H1 (cell line): ENCODE measurements at places on chromosomes 7 and 10.

GRCh38 chr10:12539350-12540164 lies 190.2 kb downstream of the CAMK1D start:
- DNase-seq, result no peak

DNA sequence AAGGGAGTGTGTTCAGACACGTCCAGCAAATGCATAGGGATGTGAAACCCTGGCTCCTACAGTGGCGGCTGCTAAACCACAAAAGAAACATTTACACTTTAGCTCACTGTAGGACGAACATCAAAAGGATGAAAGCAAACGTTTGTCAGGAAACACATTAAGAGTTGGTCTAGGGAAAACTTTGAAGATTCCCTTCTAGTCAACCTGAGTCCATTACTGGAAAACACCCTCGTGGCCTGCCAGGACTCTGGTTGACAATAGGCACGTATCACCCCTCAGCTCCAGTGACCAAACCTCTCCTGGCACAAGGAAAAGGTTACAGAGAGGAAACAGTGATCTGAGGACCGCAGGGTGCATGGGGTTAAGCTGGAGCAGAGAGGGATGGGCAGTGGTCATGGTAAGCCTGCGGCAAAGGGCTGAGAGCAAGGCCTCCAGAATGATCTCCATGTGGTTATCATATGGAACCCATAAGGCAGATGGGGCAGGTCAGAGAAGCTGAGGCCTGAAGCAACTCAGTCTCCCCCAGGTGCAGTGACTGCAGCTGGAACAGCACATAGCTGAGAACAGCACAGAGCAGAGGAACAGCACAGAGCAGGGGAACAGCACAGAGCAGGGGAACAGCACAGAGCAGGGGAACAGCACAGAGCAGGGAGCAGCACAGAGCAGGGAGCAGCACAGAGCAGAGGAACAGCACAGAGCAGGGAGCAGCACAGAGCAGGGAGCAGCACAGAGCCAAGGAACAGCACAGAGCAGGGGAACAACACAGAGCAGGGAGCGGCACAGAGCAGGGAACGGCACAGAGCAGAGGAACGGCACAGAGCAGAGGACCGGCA lies 49.9 kb downstream of the CHST15 start:
- DNase-seq, result no peak

DNA sequence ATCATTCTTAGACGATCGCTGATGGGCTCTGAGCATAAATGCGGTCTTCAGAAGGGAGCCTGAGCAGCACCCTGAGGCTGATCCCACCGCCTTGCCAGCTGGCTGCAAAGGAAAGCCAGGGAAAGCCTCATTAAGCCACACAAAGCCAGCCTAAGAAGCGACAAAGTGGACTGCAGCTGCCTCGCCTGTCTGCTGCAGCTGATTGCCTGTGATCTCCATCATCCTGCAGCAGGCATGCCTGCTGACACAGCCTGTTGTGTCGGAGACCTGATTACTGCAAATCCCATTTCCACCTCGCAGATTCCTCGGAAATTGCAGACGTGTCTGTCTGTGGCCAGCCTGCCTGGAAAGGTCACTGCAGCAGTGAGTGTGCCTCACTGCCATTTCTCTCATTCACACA lies 1087.0 kb upstream of the AUTS2 start:
- DNase-seq, result no peak

DNA sequence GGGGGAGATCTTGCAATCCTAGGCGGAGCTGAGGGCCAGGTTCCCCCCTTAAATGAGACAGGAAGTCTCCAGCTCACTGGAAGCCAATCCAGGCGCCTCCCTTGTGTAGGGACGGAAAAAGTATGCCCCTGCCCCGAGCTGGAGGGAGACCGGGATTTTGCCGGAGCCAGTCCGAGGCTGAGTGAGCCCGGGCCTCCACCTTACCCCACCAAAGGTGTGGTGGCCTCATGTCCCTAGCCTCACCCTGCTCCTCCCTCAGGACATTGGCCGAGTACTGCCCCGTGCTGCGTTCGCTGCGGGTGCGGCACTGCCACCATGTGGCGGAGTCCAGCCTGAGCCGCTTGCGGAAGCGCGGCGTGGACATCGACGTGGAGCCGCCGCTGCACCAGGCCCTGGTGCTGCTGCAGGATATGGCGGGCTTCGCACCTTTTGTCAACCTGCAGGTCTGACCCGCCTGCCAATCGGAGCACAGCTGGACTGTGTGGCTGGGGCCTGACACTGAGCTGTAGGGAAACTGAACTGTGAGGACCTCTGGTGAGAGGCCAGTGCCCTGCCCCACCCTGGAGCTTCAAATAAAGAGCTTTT lies 2.0 kb downstream of the FBXL15 start:
- DNase-seq, result peak; percentile 67

GRCh38 chr7:17019106-17019505 lies 137.3 kb upstream of the AGR3 start:
- DNase-seq, result no peak

GRCh38 chr10:61897671-61898434 lies 3.6 kb upstream of the ARID5B start:
- DNase-seq, result no peak

GRCh38 chr7:143256325-143256724 lies 6.9 kb upstream of the GSTK1 start:
- DNase-seq, result no peak

DNA sequence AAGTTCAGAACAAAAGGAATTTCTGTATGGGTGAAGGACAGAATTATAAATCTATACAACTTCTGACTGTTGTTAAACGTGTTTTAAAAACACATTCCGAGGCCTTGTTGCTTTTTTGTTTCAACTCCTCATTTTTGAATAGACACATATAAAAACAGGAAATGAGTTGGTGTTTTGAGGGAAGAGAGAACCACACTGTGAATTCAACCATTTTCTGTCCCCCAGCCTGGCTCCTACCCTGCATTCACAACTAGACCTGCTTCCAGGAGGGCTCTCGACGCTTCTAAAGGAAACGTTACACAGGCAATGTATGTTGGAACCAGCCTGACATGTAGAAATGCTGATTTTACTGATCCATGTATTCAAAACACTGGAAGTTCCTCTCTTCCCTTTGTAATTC lies 76.5 kb downstream of the OR13A1 start:
- DNase-seq, result no peak

- no peak for DNase-seq
Measured at GRCh38 chr7:75878312-75878768, 494 bp upstream of the RHBDD2 start.

GRCh38 chr7:19853261-19853832 lies 79.9 kb upstream of the TMEM196 start:
- no peak for DNase-seq

DNA sequence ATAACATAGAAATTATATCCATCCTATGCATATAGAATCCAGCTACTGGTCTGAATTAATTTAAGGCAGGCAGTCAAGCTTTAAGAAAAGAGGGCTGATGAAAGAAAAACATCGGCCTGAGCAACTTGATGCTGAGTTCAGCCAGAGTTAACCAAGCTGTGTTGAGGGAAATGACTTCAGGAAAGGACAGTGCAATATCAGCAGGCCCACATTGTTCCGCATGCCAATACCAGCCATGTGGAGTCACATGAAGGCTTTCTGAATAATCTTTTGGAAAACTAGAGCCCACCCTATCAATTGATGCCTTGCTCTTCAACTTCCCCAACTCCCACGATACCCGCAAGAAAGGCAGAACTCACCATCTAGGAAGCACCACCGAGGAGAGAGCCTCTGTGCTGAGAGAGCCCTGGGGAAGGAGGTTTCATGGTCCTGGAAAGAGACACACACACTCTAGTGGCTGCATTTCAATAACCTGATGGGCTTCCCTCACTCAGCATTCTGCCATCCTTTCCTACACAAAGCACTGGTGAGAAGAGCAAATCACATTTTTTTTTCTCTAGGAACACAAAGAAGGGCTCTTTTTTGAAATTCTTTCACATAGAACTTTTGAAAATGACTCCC lies 125.8 kb upstream of the PTN start:
- no peak for DNase-seq

DNA sequence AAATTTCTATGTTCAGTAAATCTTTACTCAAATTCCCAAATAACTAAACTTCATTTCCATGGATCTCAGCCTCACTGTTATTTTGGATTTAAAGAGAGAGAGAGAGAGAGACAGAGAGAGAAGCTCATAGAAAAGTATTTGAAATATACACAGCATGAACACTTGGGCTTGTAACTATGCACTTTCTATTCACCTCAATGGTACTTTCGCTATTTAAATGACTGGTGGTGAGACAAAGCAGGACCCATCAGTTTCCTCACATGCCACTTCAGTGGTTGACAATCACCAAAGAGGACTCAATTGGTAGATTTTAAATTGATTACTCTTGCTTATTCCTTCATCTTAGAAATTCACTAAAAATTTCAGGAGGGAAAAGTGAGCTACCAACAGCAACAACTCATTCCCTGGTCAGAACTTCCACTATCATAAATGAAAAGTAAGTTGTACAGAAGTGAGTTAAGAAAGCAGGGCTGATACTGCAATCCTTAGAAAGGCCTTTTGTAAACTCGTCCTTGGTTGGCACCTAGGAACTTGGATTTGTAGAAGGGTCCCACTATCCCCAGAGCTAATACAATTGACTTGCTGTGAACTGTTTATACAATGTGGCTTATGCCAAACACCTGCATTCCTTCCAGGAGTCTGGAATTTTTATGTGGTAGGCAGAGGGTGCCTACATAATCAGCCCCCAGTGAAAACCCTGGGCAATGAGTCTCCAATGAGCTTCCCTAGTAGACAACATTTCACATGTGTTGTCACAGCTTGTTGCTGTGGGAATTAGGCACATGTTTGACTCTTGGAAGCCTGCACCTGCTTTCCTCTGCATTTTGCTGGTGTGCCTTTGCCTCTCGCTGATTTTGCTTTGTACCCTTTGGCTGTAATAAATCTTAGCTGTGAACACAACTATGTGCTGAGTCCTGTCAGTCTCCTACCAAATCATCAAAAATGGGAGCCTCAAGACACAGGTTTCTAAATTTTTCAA lies 10.8 kb downstream of the ERLIN1 start:
- no peak for DNase-seq

DNA sequence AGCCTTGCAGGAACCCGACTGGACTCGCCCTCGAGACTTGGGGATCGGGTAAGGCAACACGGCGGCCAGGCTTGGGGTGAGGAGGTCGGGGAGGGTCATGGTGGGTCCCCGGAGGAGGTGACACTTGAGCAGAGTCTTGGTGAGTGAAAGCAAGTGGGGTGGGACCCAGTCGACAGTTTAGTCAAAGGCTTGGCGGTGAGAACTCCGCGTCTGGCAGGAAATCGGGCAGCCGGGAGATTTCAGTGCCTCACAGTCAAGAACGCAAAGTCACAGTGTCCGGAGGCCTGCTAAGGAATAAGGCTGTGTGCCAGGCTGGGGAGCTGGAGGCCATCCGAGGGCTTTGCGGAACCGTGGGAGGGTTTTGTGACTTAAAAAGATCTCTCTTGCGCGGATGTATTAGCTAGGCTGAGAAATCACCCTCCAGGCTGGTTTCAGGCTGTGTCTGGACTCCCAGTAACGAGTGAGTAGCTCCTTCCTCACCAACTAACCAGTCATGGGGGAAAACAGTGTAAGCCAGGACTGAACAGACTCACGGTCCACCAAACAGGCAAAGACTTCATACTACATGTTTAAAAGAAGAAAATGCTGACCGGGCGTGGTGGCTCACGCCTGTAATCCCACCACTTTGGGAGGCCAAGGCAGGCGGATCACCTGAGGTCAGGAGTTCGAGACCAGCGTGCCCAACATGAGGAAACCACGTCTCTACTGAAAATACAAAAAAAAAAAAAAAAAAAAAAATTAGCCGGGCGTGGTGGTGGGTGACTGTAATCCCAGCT lies 613 bp downstream of the AP5Z1 start:
- DNase-seq, result no peak

DNA sequence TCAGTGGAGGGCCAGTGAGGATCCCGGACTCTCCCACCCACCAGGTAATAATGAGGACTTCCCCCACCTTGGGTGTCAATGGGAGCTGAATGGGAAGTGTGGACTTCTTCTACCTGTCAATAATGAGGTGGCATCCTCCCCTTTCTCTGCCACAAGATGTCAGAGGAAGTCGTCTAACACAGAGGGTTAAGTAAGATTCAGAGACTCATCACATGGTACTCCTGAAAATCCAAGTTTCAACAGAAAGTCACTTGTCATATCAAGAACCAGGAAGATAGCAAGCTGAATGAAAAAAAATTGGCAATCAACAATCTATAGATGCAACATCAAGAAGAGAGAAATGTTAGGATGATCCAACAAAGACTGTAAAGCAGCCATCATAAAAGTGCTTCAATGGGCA lies 150.9 kb upstream of the SVIL start:
- no peak for DNase-seq

DNA sequence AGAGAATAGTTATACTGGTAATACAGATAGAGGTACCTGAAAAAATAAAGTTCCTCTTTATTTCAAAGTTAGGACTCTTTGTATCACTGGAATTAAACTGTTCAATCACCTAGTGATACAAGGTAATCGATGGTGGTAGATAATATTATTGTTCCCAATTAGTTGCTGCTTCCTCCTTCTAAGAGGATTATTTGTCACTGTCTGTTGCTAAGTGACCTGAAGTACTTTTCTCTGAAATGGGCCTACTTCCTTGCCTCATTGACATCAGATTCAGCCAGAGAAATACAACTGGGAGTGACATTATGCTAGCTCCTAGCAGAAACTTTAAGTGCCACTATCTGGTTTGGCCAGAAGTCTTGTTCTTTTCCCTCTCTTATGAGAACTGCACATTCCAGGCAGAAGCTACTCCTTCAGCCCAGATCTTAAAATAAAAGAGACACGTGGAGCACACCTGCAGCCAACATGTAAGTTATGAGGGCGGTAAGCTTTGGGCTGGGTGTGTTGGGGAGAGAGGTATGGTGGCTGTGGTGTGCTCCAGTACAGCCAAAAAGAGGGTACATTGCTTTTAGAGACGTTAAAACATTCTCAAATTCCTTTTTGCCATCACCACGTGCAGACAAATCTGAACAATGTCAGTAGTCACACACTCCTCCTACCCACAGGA lies 54.8 kb downstream of the MINDY3 start:
- DNase-seq, result no peak

- DNase-seq, result no peak
Measured at GRCh38 chr7:50226145-50226544, 78.4 kb upstream of the IKZF1 start.

DNA sequence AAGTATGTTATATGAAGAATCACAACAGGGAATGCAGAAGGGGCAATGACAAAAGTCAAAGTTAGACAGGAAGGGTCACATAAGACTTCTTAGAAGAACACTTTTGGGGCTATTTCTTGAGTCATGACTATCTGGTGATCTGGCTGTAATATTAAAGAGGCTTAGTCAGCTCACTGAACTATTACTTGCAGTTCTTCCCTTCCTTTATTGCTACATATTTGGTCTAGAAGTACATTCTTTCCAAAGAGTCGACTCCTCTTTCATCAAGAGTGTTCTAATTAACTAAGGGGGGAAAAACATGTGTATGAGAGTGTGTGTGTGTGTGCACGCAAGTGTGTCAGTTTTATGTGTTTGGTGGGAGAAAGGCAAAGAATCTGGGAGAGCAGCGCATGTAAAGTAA lies 247.3 kb upstream of the LRRTM3 start:
- no peak for DNase-seq
